ENCODE measurements at places on chromosomes 16 and 17.

DNA sequence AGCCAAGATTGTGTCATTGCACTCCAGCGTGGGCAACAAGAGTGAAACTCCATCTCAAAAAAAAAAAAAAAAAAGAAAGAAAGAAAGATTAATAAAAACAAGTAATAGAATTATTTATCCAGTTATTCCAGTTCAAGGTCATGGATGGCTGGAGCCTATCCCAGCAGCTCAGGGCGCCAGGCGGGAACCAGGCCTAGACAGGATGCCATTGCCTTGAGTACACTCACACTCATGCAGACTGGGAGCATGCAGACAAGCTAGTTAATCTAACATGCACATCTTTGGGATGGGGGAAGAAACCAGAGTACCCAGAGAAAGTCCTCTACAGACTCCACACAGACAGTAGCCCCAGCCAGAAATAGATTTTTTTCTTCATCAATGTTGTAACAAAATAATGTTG, 17.9 kb downstream of the PDP2 start:
- no peak for DNase-seq

- DNase-seq, result no peak
These were observed 7.9 kb downstream of the P2RX5 start for GRCh38 chr17:3688027-3688553.

DNA sequence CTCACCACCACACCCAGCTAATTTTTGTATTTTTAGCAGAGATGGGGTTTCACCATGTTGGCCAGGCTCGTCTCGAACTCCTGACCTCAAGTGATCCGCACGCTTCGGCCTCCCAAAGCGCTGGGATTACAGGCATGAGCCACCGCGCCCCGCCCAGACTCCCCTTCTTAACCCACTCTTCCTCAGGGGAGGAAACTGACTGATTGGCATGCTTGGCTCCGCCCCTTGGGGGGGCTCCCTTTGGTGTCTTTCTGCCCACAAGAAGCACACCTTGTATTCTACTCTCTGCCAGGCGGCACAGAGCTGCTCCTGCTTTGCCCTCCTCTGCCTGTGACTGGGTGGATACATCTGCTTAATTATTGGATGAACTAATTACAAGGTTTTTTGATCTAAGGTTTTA, 4.7 kb upstream of the ASGR2 start:
- DNase-seq, result no peak

DNA sequence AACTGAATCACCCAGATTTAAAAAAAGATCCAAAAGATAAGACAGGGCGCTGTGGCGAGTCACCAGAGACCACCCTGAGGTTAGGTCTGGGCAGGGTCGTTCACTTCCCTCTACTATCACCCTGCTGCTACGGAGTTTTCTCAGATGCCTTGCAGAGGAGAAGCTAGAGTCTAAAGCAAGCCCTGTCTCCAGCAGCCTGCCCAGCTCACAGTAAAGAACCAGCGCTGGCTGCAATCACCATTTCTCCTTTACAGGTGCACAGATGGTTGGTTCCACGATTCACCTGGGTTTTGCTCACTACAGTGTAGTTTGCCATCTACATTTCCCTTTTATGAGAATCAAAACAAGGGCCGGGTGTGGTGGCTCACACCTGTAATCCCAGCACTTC, 71.3 kb downstream of the SRCIN1 start:
- no peak for DNase-seq

DNA sequence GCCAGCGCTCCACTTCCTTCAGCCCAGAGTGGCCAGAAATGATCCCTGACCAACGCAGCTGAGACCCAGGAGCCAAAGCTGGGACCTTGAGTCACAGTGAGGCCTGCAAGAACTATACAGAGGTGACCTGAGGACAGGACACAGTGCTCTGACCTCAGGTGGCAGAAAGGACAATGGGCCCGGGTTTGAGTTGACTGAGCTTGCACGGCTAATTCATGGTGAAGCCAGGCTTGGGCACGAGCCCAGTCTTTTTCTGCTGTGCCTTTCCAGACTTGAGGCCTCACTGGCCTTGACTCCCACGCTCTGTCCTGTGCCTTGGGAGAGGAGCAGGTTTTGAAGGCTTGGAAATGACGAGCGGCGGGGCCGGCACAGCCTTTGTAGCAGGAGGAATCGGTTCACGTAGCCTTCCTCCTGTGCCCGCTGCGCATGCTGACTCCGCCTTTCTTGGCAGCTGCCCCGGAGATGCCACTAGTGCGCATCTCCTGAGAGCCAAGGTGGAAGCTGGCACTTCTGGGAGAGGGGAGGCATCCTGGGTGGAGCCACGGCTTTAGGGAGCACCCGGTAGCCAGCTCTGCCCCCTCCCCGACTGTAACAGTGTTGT, 34.9 kb downstream of the NDEL1 start:
- no peak for DNase-seq

DNA sequence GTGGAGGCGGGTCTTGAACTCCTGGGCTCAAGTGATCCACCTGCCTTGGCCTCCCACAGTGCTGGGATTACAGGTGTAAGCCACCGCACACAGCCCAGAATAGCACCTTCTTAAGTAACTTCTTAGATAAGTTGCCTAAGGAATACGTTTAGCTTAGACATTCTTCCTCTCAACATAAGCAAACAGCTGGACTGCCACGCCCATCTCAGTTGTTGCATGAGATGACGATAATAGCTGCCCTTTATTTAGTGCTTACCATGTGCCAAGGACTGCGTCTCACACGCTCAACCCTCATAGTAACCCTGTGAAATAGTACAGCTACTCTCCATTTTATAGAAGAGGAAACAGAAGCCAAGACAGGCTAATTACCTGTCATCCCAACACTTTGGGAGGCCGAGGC, 11.8 kb downstream of the HASPIN start:
- DNase-seq, result no peak

GRCh38 chr17:49965524-49965909, 3.5 kb upstream of the DLX4 start:
- no peak for DNase-seq

GRCh38 chr17:56577190-56577842, 16.2 kb upstream of the NOG start:
- DNase-seq, result no peak

GRCh38 chr17:50161911-50162288, 3.9 kb upstream of the SGCA start:
- DNase-seq, result no peak

DNA sequence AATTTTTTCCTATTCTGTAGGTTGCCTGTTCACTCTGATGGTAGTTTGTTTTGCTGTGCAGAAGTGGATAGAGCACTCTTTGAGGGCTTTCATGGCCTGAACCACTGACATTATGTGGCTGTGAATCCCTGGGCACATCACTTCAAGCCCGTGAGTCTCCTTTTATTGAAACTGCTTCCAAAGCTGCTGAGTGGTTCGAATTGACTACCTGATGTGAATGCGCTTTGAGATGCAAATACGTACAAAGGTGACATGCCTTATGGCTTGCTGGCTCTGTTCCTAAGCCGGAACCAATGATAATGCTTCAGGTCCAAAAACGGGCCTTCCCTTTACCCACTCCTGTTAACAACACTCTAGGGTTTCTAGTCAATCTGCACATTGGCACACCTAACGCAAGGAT, 34.3 kb downstream of the ASPA start:
- no peak for DNase-seq

GRCh38 chr17:40309031-40309948, at the start of gene RARA:
Gene RARA, plus strand, starts transcription at chr17:40309180. Its CDS starts 22,039 bp downstream, at chr17:40331219.
- no peak for DNase-seq

- DNase-seq, result no peak
These were observed 157.7 kb upstream of the TNRC6C start for GRCh38 chr17:77800816-77801215.

DNA sequence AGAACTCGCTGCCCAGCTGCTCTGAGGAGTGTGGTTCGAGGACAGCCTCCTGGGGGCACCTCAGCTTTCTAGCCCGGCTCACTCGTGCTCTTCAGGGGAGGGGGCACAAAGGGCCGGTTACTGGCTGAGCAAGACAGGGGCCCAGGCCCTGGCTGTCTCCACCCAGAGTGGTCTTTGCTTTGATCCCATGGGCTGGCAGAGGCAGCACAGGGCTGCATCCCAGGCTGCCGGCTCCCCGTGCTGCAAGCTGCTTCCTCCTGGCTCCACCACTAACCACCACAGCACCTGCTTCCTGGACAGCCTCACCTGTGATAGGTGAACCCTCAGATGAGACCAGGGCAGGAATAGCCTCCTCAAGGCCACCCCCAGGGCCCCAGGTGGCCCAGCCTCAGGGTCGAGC, 6.8 kb downstream of the SPPL2C start:
- no peak for DNase-seq

GRCh38 chr16:56781528-56781961, 51.6 kb downstream of the NUP93 start:
- no peak for DNase-seq

DNA sequence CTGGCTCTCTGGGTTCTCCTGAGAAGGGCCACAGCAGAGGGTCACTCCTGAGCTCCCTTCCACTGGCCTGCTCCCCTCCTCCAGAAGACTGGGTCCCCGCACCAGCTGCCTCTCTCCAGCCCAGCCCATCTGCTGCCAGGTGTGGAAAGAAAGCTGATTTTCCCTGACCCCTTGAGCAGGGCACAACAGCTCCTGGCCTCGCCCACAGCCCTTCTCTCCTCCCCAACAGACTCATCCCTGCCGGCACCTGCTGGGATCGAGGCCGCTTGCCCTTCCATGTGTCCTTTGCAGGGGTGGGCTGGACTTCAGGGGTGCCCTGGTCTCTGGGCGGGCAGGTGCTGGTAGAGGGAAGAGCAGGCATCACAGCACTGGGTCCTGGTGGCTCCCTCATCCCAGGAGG, 4.8 kb upstream of the SMIM5 start:
- no peak for DNase-seq

DNA sequence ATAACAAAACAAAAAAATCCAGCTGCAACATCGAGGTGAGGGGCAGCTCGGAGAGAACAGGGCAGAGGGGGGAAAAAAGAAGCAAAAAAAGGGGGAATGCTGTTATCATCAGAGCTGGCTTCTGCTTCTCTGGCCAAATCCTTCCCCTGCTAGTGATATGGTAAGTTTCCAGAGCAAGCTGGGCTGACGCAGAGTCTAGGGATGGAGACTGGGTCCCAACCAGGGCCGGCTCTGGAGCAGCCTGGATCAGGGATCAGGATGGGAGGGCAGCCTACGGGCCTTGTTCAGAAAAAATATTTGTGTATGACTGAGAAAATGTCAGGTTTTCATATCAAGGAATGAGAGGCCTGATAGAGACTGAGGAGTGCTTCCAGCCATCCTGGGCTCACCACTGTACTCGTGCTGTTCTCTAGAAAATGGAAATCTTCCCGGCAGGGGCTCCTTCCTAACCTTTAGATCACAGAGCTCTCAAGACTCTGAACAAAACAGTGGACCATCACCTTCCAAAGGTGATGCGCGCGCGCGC, 726 bp upstream of the C1QTNF1 start:
- no peak for DNase-seq

GRCh38 chr16:55482056-55482455, 3.1 kb downstream of the MMP2 start:
- DNase-seq, result no peak

GRCh38 chr17:30808785-30809286, 15.7 kb downstream of the CRLF3 start:
- no peak for DNase-seq

GRCh38 chr16:66365651-66366050, 840 bp upstream of the CDH5 start:
- no peak for DNase-seq

GRCh38 chr17:13592427-13592826, 9.3 kb downstream of the HS3ST3A1 start:
- DNase-seq, result no peak

DNA sequence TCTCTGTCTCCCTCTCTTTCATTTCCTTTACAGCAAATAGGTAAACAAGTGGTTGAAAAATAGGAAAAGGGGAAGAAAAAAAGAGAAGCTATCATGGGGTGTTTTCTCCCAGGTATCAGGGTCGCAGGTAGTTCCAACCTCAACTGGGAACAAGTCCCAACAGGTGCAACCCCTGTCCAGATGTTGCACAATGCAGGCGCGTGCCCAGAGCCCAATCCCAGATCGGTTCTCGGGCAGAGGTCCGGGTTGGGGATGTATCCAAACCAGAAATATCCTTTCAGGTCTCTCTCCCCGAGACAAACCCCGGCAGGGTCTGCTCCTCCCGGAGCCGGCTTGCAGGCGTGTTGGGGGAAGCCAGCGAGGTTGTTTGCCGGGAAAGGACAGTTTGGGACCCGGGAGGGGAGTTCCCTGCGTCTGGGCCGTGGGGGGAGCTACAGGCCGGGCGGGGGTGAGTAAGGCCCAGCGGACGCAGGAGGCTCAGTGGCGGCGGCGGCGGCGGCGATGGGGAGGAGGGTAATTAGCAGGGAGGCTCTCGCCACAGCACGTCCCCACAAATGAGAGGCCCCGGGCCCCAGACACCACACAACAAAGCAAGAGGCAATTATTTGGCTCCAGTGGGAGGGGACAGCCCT, 21.2 kb upstream of the SP6 start:
- no peak for DNase-seq

DNA sequence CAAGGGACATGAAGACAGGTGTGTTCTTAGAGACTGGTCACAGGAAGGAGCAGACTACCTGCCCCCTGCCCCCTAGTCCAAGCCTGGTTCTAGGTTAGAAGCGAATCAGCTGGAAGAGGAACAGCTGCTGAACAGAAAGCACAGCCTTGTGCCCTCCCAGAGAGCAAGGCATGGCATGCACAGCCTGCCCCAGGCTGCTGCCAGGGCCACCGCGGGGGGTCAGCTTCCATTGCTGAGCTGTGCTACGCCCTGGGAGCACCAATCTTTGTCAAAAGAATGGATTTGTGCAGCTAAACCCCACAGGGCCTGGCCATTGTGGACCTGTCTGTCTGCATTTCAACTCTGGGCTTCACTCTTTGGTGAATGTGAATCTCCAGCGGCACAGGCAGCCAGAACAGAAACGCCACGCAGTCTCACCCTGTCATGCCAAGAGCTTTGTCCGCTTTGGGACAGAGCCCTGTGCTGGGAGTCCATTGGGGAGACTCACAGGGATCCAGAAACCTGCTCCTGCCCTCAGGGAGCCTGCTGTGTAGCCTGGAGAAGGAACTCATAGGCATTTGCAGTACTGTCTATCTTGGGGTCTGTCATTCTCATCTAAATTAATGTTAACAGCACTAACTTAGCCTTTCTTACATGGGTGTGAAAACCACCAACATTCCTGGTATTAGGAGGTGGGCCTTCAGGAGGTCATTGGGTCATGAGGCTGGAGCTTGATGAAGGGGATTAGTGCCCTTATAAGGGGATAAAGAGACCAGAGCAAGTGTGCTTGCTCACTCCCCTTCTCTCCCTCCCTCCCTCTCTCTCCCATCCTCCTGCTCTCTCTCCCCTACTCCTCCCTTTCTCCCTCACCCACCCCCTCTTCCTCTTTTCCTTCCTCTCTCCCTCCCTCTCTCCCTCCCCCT, 25.6 kb upstream of the CDRT4 start:
- no peak for DNase-seq

DNA sequence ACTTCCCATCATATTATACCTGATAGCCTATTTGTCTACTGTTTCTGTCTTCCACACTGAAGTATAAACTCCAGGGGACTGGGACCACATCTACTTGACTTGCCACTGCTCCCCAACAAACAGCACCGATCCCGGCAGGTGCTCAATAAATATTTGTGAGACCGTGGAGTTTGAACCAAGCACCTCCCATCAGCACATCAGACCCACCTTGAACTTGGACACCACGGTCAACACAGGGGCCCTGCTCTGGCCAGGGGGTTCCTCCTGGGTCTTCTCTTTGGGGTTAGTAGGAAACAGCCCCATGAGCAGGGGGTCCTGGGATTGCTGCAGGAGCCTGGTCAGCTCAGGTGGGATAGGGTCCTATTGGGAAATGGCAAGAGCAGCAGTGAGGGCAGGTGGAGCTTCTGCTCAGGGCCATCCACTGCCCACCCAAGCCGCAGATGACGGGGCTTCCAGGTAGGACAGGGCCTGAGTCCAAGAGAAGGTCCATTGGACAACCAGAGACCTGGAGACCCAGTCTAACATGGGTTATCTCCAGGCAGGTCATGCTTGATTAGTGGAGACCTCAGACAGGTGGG, 19.9 kb downstream of the ZNHIT3 start:
- no peak for DNase-seq

GRCh38 chr17:75689441-75689873, 22.3 kb downstream of the SAP30BP start:
- DNase-seq, result no peak
